Frontal cortex (tissue), 4 donors: ENCODE measurements at places on chromosomes 13 and 19. TPM values are rescaled to one million over a fixed set of nuclear protein-coding genes. Genes with fewer than 3 reads are reported as not detected.

The CCL25 gene
- 1.2 TPM for total RNA-seq

The SOX1 gene
- 4.5 TPM for total RNA-seq

The TMIGD2 gene
- not detected for total RNA-seq

The C2CD4C gene
- 20.8 TPM for total RNA-seq

The KCNRG gene
- 31.8 TPM for total RNA-seq

The PLIN4 gene
- under 0.01 TPM for total RNA-seq

The ZNF799 gene
- total RNA-seq, result 7.3 TPM

The PNMA8C gene
- total RNA-seq, result 31.8 TPM

The RGS9BP gene
- 0.41 TPM for total RNA-seq

The EDNRB gene
- total RNA-seq, result 26.5 TPM

The GPI gene
- 98.2 TPM for total RNA-seq

The ZNF506 gene
- 57.1 TPM for total RNA-seq

The SYNE4 gene
- total RNA-seq, result not detected

The MIA gene
- not detected for total RNA-seq

The FAM216B gene
- total RNA-seq, result 0.41 TPM

The PTH2 gene
- not detected for total RNA-seq

The APOE gene
- 77.0 TPM for total RNA-seq

The ZSCAN4 gene
- not detected for total RNA-seq

The SLC1A6 gene
- total RNA-seq, result 54.6 TPM

The VSTM2B gene
- 28.9 TPM for total RNA-seq

The RNF225 gene
- total RNA-seq, result not detected

The ZNF358 gene
- 10.6 TPM for total RNA-seq

The VN1R4 gene
- not detected for total RNA-seq

The MCEMP1 gene
- not detected for total RNA-seq

The ZNF417 gene
- 31.0 TPM for total RNA-seq

The CEACAM7 gene
- not detected for total RNA-seq

The UBE2L5 gene
- total RNA-seq, result not detected

The ADAT3 gene
- total RNA-seq, result 1.2 TPM

The RDH8 gene
- total RNA-seq, result not detected

The C19orf18 gene
- total RNA-seq, result 0.82 TPM

The ATP4B gene
- not detected for total RNA-seq

The CHST8 gene
- total RNA-seq, result 5.3 TPM

The CEACAM1 gene
- not detected for total RNA-seq

The CCDC61 gene
- 2.9 TPM for total RNA-seq

The ZNF723 gene
- total RNA-seq, result not detected

The TRPC4 gene
- 14.7 TPM for total RNA-seq

The IQCN gene
- total RNA-seq, result 0.41 TPM

The NEK3 gene
- total RNA-seq, result 8.6 TPM
